ENCODE measurements at places on chromosomes 3 and 15. TPM values are rescaled to one million over a fixed set of nuclear protein-coding genes. Genes with fewer than 3 reads are reported as not detected.

DNA sequence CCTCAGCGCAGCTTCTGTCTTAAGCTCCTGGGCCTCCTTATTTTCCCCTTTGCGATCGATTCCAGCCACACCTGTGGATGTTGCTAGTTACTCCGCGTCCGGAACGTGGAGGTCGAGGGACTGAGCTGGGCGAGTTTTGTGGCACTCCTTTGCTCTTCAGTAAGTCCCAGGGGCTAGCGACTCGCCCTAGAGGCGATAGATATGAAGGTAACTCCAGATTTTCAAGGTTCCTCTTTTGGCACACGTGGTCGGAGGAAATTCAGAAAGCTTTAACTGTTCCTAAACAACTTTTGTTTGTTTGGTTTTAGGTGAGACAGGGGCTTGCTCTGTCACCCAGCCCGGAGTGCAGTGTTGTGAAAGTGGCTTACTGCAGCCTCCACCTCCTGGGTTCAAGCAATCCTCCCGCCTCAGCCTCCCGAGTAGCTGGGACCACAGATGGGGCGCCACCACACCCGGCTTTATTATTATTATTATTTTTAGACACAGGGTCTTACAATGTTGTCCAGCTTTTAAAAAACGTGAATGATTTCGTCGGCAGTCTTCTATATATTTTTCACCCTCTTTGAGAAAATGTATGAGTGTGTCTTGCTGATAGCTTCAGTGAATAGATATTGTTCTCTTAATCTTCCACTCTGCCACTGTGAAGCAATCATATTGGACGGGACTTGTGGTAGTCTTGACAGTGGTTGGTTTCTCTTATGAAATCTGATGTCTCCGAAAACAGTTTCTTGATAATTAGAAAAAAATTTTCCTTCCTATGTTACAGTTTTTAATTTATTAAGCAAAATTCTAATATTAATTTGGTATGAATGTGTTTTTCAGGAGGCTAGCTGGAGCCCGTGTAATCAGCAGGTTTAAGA, 785 bp downstream of the MFSD1 start:
- no peak for DNase-seq

- DNase-seq, result no peak
Measured at GRCh38 chr3:40181182-40181581, 128.3 kb upstream of the EIF1B start.

GRCh38 chr3:20324664-20325478, 138.9 kb upstream of the SGO1 start:
- no peak for DNase-seq

The EPHA6 gene
- polyA plus RNA-seq, result 0.62 TPM

- DNase-seq, result no peak
Measured at GRCh38 chr3:32873531-32874130, 55.8 kb downstream of the TRIM71 start.

The PRTG gene
- polyA plus RNA-seq, result 12.1 TPM

GRCh38 chr3:9347081-9347480, 15.8 kb upstream of the THUMPD3 start:
- no peak for DNase-seq

DNA sequence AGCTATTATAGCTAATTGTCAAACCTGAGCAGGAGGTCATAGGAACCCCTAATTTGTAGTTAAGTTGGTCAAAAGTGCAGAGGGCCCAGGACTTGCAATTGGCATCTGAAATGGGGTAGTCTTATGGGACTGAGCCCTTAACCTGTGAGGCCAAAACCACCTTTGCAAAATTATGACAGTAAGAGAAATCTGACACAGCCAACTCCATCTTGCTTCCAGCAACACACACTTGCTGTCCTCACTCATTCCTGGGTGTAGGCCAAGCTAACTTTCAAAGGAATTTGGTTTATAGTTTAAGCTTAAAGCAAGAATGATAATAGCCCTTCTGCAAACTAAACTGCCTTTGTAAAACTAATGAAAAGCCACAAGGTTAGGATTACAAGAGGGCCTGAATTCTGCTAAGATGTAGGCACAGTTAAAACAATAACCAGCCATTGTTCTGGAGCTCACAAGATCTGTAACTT, 57.6 kb upstream of the FRMD4B start:
- DNase-seq, result no peak

DNA sequence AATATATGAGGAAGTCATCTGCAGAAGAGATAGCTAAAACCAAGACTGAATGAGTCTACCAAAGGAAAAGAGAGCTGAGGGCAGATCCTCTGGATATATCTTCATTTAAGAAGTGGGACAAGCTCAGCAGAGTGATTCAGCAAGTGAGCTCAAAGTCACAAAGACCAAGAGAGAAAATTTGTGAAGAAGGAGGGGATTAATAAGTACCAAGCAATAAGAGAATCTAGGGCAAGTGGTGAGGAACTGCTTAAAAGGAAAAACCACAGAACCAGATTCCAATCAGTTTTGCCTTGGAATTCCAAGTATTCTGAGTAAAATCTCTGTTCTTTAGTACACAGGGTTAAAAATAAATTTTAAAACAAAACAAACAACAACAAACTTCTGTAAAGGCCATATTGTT, 3.6 kb downstream of the EHHADH start:
- DNase-seq, result no peak

DNA sequence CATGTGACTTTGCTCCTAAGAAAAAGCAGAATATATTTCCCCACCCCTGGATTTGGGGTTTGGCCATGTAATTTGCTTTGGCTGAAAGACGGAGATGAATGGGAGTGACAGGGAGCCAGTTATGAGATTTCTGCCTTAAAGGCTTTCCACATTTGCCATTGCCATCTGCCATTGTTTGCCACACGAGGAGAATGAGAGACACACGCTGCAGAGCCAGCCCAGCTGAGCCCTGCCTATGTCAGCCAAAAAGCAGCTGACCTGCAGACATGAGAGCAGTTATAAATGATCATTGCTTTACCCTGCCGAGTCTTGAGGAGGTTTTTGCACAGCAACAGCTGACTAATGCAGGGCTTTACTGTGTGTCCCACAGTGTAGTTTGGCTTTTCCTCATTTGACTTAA, 40.6 kb upstream of the RFTN1 start:
- DNase-seq, result no peak

GRCh38 chr15:43440721-43441281, 52.2 kb downstream of the TP53BP1 start:
- peak; percentile 3 for DNase-seq

GRCh38 chr3:122760453-122761271, 33.0 kb downstream of the HSPBAP1 start:
- DNase-seq, result no peak

DNA sequence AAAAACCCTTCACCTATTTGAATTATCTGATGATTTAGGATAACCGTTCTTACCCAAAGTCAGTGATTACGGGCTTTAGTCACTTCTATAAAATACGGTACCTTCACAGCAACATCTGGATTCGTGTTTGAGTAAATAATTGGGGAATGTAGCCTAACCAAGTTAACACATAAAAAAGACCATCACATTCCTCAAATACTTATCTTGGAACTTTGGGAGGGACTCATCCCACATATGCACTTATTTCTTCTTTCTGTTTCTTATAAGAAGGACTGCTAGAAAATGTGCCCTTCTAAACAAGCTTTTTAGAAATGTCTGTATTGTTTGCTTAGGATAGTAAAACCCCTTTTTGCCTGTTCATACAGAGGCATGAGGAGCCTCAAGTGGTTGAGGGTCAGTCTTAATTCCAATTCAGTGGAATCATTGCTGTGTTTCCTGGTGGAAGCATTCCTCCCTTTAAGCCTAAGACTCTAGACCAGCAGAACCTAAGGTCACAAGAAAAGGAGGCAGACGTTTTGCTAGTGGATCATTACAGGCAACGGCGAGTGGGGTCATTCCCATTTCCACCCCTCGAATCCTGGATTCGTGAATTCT, 67.5 kb downstream of the TMEM44 start:
- DNase-seq, result no peak

- DNase-seq, result no peak
Measured at GRCh38 chr15:75065467-75065850, 42.1 kb downstream of the PPCDC start.

GRCh38 chr3:195876297-195877064, 31.9 kb downstream of the TNK2 start:
- no peak for DNase-seq

The OR5K2 gene
- polyA plus RNA-seq, result 0.14 TPM

The ERICH6 gene
- 1.0 TPM for polyA plus RNA-seq

- no peak for DNase-seq
Measured at GRCh38 chr15:89851673-89852341, 37.2 kb upstream of the ANPEP start.

The POC1A gene
- polyA plus RNA-seq, result 9.4 TPM

GRCh38 chr3:24622138-24622537, 127.5 kb upstream of the THRB start:
- no peak for DNase-seq

The CDHR4 gene
- polyA plus RNA-seq, result not detected

- no peak for DNase-seq
Measured at GRCh38 chr3:31252216-31253185, 280.2 kb upstream of the STT3B start.

- DNase-seq, result no peak
Measured at GRCh38 chr3:133799794-133800585, 5.6 kb upstream of the SRPRB start.

GRCh38 chr3:63482341-63482740, 170.1 kb upstream of the SNTN start:
- no peak for DNase-seq

- no peak for DNase-seq
Measured at GRCh38 chr3:10762611-10763247, 53.3 kb upstream of the SLC6A11 start.

The STARD9 gene
- polyA plus RNA-seq, result 7.7 TPM

The LSMEM2 gene
- polyA plus RNA-seq, result 1.5 TPM

GRCh38 chr15:100784493-100785180, 95.0 kb upstream of the ALDH1A3 start:
- DNase-seq, result no peak

The SOX14 gene
- not detected for polyA plus RNA-seq

The DNAJB11 gene
- polyA plus RNA-seq, result 73.9 TPM

- no peak for DNase-seq
Measured at GRCh38 chr15:85137489-85138168, 156.0 kb downstream of the PDE8A start.

The CELSR3 gene
- 1.6 TPM for polyA plus RNA-seq

GRCh38 chr3:22627993-22628499, 575.1 kb upstream of the UBE2E2 start:
- no peak for DNase-seq

- no peak for DNase-seq
Measured at GRCh38 chr3:49607105-49607591, 52.9 kb downstream of the BSN start.

DNA sequence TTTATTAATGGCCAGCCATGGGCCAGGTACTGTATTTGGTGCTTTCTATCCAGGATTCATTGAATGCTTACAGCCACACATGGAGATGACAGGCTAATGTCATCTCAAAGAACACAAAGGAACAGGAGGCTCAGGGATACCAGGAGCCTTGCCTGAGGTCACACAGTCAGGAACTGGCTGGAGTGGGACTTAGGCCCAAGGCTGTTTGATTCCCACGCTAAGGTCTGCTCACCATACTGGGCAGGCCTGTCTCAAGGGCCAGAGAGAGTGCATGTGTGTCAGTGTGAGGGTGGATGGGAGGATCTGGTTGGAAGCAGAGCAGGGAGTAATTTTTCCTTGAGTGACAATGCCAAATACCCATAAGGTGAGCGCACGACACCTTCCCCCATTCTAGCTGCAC, 37.6 kb downstream of the EPHB3 start:
- DNase-seq, result no peak

The SENP8 gene
- 7.2 TPM for polyA plus RNA-seq

DNA sequence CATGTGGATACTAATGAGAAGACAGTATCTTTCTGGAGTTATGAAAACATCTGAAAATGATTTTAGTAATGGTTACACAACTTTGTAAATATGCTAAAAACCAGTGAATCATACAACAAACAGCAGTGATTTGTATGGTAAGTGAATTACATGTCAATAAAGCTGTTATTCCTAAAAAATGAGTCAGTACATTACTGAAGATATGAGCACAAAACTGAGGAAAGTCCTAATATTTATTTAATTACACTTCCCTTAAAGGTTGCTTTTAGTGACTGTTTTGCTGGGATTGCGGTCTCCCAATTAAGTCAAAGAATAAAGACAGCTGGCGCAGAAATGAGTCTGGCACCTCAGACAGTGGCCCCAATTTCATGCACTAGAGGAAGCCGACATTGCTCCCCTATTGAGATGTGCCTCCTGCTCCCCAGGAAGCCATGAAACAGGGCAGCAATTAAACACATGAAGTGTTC, 50.9 kb upstream of the FSIP1 start:
- DNase-seq, result no peak

The PP2D1 gene
- polyA plus RNA-seq, result 0.99 TPM

GRCh38 chr3:149339931-149340309, 6.5 kb upstream of the TM4SF18 start:
- DNase-seq, result peak; percentile 28

The VIPR1 gene
- polyA plus RNA-seq, result 2.0 TPM

GRCh38 chr3:59865351-59865750, 815.5 kb upstream of the CFAP20DC start:
- DNase-seq, result no peak

GRCh38 chr15:99149366-99149765, 44.5 kb downstream of the SYNM start:
- DNase-seq, result no peak

The CEP19 gene
- polyA plus RNA-seq, result 5.8 TPM

DNA sequence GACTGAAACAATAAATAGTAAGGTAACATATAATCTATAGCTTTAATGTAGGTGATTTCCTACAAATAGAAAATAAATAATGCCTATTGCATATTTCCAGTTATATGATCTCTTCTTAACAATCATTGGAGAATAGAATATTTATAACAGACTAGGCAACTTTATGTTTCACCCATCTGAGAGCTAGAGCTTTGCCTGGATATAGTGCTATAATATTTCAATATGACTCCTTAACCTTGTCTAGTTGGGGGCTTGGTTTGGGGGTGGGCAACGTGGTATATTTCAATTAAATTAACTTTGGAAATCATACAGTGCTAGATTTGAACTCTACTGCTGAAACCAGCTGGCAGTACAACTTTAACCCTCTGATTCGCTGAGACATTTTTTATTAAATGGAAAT, 265.2 kb downstream of the CNTN4 start:
- DNase-seq, result no peak

- peak; percentile 37 for DNase-seq
Measured at GRCh38 chr3:105368566-105369499, 2.1 kb downstream of the ALCAM start.

DNA sequence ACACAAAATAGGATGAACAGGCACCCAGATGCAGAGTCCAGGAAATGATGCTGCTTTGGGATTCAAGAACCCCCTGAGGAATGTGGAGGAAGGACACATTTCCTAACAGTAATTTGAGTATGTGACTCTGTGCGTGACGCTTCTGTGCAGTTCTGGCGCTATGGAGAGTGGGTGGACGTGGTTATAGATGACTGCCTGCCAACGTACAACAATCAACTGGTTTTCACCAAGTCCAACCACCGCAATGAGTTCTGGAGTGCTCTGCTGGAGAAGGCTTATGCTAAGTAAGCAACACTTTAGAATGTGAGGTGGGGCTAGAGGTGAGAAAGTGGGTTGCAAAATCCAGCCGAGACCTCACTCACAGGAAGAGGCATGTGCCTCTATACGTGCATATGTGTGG, 28.3 kb downstream of the CAPN3 start:
- no peak for DNase-seq

- DNase-seq, result no peak
Measured at GRCh38 chr3:39180183-39180545, 12.2 kb downstream of the XIRP1 start.

The MST1R gene
- polyA plus RNA-seq, result 1.00 TPM

The MASP1 gene
- polyA plus RNA-seq, result 11.3 TPM
